Iris pigment epithelial cell (primary cell): ENCODE measurements at places on chromosomes 1 and 21.
A peak's percentile ranks its signal among the peaks of the same experiment; 100 is the strongest.

DNA sequence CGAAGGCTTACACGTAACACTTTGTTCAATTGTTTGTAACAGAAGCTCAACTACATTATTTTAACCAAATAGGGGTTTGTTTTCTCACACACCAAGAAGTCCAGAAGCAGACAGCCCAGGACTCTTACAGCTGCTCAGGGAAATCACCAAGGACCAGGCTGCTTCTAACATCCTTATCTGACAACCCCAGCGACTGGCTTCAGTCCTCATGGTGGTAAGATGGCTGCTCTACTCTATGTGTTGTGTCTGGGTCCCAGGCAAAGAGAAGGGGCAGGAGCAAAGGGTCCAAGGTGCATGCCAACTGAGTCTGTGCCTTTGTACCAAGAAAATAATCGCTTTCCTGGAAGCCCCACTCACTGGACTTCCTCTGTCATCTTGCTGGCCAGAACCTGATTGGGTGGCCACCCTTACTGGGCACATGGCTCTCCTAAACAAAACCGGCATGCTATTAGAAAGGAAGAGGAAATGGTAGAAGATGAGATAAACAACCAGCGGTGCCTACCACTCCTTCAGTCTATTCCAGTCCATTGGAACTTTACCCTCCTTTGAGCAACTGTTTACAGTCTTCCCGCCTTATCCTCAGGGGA, 34.1 kb upstream of the LRRC8D start:
- no peak for DNase-seq

GRCh38 chr1:59653968-59654367, 160.8 kb upstream of the HOOK1 start:
- DNase-seq: no peak

DNA sequence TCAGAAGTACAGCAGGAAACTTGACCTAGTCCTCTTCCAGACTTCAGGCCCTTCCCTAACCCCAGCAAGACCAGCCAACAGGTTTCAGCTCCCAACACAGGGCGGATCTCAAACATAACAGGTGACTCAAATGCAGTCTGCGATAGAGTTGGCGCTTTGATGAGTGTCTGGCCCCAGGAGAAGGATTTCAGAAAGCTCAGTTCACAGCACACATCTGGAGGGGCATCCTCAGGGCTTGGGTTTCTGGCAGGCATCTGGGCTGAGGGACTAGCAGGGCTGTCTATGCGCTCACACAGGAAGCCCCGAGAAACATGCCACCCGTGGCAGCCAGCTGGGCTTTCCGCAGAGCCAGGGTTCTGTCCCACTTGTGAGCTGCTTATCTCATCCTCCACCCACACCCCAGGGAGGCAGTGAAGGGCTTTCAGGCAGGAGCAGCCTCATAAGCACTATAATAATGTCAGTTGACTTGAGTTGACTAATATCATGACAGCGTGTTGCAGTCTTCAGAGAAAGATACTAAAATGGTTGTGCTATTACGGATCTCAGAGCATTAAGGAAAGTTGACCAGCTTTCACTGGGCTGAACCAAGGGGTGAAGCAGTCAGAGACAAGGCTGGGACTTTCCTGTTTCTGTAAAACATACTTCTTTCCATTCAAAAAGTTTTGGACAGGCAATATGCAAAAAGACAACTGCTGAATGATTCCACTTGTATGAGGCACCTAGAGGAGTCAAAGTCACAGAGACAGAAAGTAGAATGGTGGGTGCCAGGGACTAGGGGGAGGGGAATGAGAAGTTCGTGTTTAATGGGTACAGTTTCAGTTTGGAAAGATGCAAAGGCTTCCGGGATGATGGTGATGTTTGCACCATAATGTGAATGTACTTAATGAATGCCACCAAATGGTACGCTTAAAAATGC, 233.0 kb upstream of the IRF2BP2 start:
- DNase-seq: no peak

GRCh38 chr1:64631346-64632034, 113.4 kb upstream of the RAVER2 start:
- no peak for DNase-seq

GRCh38 chr1:101745551-101746270, 251.0 kb downstream of the OLFM3 start:
- DNase-seq: no peak

DNA sequence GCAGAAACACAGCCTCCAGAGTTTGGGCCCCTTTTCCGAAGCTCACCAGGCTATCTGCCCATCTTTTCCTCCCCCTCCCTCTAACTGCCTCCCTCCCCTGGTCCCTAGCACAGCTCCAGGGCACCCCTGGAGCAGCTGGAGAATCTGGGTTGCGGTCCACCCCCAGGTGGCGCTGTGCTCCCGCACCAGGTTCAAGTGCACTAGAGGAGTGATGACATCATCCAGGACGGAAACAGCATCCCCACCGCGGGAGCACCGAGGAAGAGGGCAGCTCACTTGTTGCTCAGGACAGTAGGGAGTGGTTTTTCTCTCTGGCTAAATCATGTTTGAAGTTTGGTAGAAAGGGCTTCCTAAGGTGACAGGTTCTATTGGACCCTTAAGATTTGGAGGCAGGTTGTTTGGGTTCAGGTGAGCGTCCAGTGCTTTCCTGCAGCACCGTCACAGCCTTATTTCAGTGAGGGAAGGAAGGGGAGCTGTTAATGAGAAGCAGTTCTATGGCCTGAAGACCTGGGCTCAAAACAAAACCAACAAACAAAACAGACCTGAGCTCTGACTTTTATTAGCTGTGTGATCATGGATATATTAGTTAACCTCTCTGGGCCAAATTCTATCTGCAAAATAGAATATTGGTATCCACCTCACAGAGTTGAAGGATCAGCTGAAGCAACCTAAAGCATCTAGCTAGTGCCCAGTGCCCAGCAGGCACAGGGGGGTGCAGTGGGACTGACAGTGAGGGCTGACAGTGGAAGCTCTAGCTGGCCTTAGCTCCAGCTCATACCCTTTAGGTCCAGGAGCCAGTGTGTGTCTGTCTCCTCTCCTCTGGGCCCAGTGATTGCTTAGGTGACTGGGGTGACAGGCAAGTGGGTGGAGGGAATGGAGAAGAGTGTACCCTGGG, 7.5 kb downstream of the SHISA4 start:
- peak; percentile 89 for DNase-seq
